ENCODE measurements at places on chromosomes 2 and 18.

DNA sequence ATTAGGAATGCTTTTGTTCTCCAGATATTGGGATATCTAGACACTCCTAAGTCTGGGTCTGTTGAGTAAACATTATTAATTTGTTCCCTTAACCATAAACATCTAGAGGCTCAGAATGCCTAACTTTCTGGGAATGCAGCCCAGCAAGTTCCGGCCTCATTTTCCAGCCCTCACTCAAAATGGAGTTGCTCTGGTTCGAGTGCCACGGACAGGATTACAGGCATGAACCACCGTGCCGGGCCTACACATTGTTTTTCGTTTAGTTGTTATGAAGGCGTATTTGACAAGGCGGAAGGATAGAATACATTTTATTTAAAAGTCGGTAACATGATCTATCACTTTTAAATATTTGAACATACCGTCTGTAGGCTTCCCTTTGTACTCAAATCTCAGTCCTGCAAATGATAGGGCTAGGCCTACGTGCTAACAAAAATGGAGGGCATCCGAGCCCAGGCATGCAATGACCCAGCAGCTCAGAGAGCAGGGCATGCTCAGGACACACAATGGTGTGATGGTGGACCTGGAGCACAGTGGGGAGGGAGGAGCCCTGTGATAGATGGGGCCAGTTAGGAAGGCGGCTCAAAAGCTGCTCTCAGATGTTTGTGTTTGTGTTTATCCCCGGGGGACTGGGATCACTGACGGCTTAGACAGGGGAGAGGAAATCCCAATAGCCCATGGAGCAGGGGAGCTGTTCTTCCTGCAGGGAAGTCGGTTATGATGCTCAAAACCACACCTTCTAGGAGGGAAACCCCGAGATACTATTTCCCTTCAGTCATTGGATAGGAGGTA is 2.9 kb upstream of the SCYGR1 start:
- DNase-seq: no peak

DNA sequence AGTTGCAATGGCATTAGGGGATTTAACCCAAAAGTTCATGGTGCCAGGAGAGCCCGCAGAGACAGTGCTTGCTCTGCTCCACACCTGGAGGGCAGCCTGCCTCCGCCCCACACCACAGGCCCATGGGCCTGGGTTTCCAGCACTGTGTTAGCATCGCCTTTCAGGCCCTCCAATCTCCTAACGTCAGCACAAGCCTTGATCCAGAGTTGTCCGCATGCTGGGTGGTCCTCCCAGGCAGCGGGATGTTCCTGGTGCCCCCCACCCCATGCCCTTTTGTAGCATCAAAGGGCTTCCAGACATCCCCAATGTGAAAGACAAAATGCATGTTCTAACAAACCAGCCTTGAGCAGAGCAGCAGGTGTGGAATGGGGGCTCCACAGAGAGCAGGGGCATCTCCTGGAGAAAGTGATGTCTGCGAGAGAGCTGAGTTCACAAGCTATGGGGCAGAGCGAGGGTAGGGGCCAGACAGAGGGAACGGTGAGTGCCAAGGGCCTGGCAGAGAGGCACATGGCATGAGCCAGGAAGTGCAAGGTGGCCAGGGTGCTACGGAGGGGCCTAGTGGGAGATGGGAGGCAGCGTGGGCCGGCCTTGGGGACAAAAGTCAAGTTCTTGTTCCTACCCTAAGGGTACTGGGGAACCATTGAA is 119.2 kb downstream of the CYP26B1 start:
- DNase-seq: no peak

- DNase-seq: no peak
Observed at GRCh38 chr18:79766308-79766707, 31.4 kb upstream of the KCNG2 start.

GRCh38 chr2:36451512-36451911 is 95.9 kb downstream of the CRIM1 start:
- DNase-seq: no peak

DNA sequence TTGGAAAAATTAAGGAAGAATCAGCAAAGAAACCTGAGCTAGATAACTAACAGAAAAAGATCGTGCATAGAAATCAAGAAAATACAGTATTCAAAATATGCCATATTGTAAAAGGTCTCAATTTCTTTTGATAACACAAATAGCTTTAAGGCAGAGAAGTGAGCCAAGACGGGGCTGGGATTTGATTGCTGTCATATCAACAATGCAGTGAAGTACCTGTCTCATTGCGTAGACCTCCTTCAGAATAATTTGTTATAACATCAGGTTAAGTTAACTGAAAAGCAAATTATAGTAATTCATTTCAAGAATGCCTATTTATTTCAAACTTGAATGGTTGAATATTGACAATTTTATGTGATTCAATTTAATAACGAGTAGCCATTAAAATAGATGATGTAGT is 453.8 kb upstream of the MAP2 start:
- DNase-seq: no peak

GRCh38 chr18:22015156-22015555 is 154.2 kb upstream of the GATA6 start:
- DNase-seq: no peak

- no peak for DNase-seq
Observed at GRCh38 chr2:202490479-202490878, 114.4 kb downstream of the BMPR2 start.

DNA sequence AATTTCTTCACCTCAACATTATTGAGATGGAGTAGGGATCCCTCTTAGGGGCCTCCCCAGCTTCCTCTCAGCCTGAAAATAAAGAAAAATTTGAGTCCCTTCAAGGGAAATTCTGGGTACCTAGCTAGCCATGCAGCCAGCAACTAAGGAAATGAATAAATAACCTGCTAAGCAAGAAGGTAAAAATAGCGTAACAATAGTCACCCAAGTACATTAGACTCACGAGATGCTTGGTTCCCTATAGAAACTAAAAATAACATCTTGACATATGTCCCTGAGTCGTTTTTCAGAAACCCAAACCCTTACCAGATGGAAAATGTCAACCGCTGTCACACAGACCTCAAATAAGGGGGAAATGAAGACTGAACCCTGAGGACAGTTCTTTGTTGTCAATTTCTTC is 51.9 kb downstream of the CACNB4 start:
- no peak for DNase-seq

DNA sequence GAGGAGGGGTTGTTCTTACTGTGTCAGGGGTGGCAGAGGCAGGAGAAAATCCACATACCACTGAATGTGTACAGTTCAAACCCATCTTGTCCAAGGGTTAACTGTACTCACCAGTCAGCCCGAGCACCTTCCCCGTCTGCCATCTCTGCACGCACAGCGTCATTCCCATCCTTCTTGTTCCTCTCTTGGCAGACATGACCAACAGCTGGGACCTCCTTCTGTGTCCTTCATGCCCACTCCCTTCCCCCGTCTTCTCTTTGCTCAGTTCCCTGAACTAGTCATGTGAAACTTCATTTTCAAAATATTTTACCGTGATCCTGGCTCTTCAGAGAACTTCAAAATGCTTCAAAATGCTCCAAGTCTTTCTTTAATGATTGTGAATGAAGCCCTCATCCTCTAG is 92.0 kb downstream of the FARSB start:
- no peak for DNase-seq

GRCh38 chr18:67337696-67338095 is 178.8 kb downstream of the DSEL start:
- no peak for DNase-seq

GRCh38 chr2:55054106-55054875 is 4.0 kb upstream of the RTN4 start:
- no peak for DNase-seq

DNA sequence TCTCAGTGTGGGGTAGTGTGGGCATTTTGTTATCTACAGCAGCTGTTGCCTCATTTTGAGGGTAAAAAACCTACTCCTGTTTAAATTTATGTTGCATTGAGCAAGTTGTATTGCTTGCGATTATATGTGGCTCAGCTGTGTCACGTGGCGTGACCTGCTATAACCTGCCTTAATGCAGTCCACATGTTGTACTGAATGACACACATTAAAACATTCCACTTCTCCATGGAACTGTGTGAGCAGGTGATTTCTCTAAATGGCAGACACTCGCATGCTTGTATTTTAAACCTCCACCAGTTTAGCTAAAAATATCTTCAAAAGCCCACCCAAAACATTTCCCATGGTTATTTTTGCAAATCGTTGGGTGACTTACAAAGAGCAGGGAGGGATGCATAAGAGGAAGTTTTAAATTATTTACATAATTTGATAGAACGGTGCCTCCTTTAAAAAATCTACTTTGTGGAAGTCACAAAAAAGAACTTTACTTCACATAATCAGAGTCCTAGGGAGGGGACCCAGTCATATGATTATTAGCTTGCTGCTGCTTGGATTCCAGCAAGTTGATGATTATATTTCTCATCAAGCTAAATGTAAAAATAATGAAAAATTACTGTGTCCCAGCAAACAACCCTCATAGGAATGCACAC is 163.3 kb upstream of the ZEB2 start:
- DNase-seq: no peak

- no peak for DNase-seq
Observed at GRCh38 chr2:12762976-12763375, 46.2 kb downstream of the TRIB2 start.

DNA sequence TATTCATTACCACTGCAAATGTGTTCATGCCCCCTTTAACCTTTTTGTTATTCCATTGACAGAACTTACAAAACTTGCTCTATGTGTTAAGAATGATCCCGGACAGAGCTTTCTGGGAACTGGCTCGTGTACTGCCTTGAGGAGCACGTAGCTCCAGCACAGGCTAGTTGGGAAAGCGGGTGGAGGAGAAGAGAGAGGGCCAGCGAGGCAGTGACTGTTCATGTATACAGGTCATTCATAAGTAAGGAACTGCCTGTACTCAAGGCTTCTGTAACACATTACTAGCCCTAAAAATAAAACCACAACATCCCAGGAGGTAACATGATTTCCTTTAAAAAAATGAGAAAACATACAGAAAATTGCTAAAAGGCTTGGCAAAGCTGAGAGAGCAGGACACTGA is 109.0 kb downstream of the STK39 start:
- DNase-seq: no peak

DNA sequence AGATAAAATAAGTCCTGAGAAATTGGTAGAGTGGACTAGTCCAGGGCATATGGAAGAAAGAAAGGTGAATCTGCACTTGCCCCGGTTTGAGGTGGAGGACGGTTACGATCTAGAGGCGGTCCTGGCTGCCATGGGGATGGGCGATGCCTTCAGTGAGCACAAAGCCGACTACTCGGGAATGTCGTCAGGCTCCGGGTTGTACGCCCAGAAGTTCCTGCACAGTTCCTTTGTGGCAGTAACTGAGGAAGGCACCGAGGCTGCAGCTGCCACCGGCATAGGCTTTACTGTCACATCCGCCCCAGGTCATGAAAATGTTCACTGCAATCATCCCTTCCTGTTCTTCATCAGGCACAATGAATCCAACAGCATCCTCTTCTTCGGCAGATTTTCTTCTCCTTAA is 9.8 kb downstream of the SERPINB13 start:
- DNase-seq: no peak

GRCh38 chr2:135052997-135053474 is 944 bp downstream of the RAB3GAP1 start:
- DNase-seq: no peak

GRCh38 chr2:144452169-144452988 is 67.5 kb downstream of the ZEB2 start:
- no peak for DNase-seq

DNA sequence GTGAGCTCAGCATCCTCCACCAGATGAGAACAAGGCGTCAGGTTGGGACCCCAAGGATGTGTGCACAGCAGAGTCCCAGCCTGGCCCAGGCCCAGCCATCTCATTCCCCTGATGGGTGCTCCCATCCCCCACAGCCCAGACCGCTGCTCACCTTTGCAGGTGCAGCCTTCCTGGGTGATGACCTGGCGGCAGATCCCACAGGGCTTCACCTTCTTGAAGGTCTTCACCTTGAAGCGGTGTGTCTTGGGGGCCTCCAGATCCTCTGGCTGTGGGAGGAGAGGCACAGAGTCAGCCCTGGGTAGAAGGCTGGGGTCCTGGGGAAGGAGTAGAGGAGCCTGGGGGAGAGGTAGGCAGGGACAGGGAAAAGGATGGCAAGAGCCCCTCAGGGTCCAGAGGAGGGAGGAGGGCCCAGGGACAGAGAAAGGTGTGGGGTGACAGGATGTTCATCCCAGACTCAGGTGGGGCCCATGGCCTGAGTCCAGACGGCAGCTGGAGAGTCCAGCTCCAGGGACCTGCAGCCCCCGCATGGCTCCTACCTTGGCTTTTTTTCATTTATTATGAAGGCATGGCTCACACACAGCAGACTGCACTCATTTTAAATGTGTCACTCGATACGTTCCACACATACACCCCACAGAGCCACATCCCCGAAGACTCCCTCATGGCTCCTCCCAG is 11.9 kb downstream of the TNS1 start:
- DNase-seq: no peak

DNA sequence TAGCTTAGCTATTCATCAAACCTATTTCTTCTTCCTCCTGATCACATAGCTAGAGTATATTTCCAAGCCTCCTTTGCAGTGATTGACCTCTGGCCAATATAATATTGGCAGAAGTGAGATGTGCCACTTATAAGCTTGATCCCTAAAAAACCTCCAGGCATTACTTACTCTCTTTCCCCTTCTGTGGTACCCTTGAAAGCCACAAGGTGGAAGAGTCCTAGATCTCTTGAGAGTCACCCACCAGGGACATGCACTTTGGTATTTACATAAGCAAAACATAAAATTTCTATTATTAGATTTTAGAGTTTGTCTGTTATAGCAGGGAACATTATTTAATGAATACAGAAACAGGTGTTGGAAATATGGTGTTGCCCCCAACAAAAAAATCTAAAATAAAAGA is 112.0 kb downstream of the EXOC6B start:
- no peak for DNase-seq

GRCh38 chr2:219291910-219292490 is 12.8 kb downstream of the DNAJB2 start:
- DNase-seq: no peak

DNA sequence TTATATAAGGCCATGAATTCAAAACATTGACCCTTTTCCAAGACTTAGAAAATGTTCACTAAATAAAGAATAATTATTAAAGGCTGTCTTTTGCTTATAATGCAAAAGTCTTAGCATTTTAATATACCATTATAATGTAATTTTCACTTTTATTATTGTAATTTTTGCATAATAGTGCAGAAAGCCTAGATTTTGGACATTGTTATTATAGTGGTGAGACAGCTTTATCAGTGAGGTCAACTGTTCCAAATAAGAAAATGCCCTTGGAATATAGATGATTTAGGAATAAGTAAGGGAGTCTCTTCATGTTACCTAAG is 56.6 kb downstream of the ATIC start:
- no peak for DNase-seq

DNA sequence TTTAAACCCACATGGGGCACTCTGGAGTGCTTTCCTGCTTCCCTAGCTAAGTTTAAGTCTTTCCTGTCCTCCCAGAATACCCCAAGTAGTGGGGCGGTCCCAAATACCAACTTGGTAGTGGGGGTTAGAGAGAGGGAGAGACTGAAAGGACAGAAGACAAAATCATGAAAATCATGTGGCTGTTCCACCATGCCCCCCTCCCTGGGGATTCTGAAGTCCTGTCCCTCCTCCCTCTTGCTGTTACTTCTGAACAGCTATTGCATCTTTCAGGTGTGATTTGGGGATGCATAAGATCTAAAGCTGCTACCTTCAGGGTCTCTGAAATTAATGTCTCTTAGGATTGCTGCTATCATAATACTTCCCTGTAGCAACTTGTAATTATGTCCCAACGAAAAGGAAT is 266.9 kb upstream of the EPAS1 start:
- no peak for DNase-seq

GRCh38 chr2:4675295-4675694 is 971.9 kb downstream of the DCDC2C start:
- no peak for DNase-seq
